Glomerular endothelial cell (primary cell): ENCODE measurements at places on chromosomes 4 and X.

DNA sequence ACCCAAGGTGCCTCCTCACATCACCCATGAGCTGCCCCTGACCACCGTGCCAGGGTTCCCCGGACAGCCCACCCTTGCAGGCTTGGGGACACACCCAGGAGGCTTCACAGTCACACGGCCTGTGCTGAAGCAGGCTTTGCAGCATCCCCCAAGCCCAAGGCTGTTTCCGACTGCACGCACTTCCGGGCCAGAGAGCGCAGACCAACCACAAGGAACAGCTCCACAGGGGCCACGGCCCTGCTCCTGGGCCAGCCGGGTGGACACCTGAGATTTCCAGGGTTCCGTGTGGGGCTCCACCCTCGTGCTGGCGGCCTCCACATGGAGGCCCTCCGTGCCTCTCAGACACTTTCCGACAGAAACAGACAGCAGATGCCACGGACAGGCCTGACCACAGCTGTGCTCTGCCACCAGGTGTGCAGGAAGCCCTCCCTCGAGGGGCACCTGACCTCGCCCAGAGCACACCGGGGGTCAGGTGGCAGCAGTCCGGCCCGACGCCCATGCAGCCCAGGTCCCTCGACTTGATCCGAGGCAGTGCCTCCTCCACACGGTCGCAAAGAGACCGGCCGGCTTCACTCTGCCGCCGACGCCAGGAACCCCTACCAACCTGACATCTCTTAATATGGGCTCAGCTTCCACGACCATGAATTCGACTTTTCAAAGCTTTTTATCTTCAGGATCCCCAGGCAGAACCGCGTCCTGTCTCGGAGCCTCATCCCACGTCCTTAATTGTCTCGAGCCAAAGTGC lies 8.0 kb downstream of the CTBP1 start:
- DNase-seq = no peak

- no peak for DNase-seq
Observed at GRCh38 chr4:24382381-24382780, 202.0 kb downstream of the DHX15 start.

- DNase-seq = no peak
Observed at GRCh38 chrX:34632384-34632783, 24.7 kb downstream of the TMEM47 start.

DNA sequence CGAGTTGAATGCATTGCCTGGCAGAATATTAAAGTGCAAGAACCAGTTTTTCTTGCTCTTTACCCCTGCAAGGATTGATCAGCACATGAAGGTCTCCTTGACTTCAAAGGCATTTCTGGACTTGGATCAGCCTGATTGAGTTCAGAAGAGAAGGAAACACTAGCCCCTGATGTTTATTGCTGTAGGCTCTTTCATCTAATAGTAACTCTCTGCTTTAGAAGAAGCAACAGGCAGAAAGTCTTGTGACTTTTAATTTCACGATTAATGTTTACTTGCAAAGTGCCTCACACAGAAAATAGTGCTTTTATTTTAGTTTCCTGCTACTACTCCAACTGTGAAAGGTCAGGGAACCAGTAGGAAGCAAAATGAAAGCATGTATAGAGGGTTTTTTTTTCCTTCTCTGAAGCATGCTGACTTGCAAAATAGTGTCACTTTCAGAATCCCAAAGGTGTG lies 69.1 kb downstream of the PCDH7 start:
- DNase-seq = no peak

DNA sequence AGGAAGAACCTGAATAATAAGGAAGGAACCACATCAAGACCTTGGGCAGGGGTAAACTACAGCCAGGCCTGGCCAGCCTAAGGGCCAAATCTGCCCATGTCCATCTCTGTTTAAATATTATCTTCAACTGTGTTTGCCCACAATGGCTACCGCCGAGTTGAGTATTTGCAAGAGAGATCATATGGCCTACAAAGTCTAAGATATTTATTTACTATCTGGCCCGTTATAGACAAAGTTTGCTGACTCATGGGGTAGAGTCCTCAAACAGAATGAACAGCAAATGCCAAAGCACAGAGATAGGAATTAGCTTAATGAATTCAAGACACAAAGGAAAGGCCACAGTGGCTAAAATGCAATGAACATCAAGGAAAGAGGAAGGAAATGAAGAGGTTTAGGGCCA lies 44.8 kb downstream of the RPS6KA3 start:
- no peak for DNase-seq

DNA sequence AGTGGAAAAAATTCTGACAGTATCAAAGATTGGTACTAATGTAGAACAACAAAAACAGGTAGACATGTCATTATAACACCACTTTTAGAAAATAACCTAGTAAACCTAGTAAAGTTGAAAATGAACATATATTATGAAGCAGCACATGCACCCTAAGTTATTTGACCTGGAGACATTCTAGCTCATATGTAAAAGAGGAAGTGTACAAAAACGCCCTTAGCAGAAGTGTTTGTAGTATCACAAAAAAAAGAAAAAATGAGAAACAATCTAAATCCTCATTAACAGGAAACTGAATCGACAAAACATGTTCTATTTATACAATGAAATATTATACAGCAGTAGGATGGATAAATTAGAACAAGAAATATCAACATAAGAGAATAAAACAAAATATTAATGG lies 318.9 kb upstream of the PPP1R2C start:
- DNase-seq = no peak

- DNase-seq = no peak
Observed at GRCh38 chr4:73309211-73309610, 50.6 kb upstream of the ANKRD17 start.

DNA sequence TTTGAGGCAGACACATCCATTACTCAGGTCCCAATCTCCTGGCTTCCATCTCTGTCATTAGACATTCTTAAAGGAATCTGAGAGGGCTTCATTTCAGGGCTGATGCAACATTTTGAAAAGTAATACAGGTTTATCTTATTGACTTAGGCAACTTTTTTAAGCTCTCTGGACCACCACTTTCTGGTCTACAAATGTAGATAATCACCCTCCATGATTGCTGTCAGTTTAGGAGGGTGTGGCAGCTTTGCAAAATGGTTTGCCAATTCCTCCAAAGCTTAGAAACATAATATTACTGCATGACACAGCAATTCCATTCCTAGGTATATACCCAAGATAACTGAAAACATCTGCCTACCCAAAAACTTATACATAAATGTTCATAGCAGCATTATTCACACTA lies 77.6 kb downstream of the ARHGAP6 start:
- DNase-seq = no peak

GRCh38 chr4:128349921-128350320 lies 62.3 kb upstream of the PGRMC2 start:
- no peak for DNase-seq

- DNase-seq = no peak
Observed at GRCh38 chr4:26127851-26128337, 192.9 kb upstream of the RBPJ start.

- no peak for DNase-seq
Observed at GRCh38 chrX:39443240-39443639, 642.0 kb downstream of the MID1IP1 start.

GRCh38 chrX:50108264-50108663 lies 92.5 kb downstream of the AKAP4 start:
- DNase-seq = no peak

DNA sequence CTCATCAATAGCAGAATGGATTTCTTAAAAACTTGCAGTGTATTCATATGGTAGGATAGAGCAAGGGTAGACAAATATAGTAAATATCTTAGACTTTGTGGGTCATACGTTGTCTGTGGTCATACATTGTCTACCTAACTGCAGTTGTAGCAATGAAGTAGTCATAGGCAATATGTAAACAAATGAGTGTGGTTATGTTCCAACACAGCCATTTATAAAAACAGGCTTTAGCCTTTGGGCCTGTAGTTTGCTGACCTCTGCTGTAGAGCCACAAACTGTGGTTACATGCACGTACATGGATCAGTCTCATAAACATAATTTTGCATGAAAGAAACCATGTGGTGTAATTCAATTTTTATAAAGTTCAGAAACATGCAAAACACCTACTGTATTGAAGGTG lies 98.9 kb downstream of the LARP1B start:
- DNase-seq = peak; percentile 33

DNA sequence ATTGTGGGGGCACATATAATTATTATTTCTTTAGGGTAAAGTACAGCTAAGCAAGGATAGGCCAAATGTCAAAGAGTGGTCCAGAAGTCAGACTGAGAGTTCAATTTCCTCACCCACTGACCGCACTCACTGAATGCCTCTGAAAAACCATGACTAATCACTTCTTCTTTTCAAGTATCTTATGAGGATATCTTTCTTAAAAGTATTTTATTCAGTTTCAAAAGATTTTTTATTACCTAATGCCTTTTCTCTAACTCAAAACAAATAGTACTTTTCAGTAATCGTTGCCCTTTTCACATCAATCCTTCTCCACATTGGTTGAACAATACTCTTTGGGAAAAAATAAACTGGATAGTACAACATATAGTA lies 61.7 kb upstream of the CAMK2D start:
- no peak for DNase-seq

DNA sequence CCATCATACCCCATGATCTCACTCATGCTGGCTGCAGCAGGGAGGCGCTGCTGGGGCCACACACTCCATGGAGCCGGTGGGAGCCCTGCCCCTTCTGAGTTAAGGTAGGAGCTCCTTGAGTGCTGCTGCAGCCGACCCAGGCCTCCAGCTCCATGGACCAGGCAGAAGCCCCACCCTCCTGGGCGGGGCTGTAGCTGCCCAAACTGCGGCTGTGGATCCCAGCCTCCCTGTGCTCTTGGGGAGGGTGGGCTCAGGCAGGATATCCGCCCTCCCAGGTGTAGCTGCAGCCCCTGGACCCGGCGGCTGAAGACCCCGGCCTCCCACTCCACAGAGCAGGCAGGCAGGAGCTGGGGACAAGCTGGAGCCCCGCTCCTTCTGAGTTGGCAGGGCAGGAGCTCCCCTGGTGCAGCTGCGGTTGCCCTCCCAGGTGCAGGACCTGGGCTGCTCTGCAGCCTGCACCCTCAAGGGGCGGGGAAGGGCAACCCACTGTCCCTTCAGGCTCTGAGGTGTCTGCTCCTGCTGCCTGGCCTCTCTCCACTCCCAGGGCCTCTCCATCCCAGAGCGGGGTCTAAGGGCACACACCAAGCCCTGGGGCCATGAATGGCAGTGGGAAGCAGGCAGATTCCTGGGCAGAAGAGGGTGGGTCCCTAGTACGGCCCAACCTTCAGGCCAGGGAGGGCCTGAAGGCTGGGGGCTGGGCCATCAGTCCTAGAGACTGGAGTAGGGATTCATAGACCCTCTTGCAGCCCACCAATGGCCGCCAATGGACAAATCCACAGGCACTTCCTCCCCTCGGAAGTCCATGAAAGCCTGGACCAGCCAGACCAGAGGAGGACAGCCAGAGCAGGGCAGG lies 466.1 kb downstream of the DTHD1 start:
- DNase-seq = no peak

GRCh38 chr4:11441194-11441556 lies 12.5 kb upstream of the HS3ST1 start:
- no peak for DNase-seq

DNA sequence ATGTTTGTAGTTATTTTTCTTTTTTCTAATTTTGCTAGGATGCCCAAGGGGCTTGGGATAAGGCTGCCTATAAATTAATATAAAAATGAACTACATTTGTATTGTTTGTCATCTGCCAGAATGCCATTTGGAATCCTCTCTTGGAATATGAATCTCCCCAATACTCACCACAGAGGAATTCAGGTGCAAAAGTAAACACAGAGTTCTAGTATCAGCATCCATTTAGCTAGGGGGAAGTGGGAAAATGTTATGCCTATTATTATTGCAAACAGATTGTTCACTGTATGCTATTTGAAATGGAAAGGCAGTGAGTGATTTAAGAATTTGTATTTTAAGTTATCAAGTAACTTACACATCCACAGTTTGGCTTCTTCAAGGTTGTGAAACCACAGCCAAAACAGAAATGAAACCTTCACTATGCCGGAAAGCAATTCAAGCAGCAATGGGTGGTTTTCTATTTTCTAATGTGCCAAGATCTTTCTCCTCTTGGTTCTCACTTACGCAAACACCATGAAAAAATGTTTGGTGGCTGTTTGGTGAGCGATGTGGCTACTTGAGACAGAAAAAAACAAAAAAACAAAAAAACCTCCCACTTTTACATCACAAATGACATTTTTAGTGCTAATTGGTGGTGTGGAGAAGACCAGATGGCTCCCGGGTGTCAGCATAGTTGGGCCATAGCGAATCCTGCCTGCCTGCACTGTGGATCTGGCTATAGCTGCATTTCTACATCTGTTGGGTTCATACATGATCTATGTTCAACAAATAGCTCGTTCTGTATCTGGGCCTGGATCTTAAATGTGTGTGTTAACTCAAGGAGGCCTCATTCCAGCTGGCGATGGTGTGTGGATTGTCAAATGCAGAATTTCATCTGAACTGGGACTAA lies 200.8 kb upstream of the GIMD1 start:
- DNase-seq = no peak

DNA sequence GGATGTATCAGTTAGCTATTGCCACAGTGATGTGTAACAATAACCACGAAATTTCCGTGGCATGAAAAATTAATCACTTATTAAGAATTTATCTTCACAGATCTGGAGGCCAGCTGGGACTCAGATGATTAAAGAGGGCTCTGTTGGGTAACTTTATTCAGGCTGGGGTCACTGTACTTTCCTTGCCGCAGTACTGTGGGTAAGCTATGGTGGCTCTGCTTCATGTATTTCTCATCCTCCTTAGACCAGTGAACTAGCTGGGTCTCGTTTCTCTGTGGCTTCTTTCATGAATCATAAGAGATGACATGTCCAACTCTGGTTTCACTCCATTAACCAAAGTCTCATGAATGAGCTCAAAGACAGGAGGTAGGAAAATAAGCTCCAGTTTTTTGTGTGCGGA lies 13.5 kb downstream of the TEX13B start:
- DNase-seq = no peak

GRCh38 chr4:163958751-163959150 lies 464.3 kb downstream of the TMA16 start:
- no peak for DNase-seq

- DNase-seq = no peak
Observed at GRCh38 chrX:21509912-21510311, 135.7 kb downstream of the CNKSR2 start.

- no peak for DNase-seq
Observed at GRCh38 chr4:123288309-123289025, 108.1 kb upstream of the SPRY1 start.

DNA sequence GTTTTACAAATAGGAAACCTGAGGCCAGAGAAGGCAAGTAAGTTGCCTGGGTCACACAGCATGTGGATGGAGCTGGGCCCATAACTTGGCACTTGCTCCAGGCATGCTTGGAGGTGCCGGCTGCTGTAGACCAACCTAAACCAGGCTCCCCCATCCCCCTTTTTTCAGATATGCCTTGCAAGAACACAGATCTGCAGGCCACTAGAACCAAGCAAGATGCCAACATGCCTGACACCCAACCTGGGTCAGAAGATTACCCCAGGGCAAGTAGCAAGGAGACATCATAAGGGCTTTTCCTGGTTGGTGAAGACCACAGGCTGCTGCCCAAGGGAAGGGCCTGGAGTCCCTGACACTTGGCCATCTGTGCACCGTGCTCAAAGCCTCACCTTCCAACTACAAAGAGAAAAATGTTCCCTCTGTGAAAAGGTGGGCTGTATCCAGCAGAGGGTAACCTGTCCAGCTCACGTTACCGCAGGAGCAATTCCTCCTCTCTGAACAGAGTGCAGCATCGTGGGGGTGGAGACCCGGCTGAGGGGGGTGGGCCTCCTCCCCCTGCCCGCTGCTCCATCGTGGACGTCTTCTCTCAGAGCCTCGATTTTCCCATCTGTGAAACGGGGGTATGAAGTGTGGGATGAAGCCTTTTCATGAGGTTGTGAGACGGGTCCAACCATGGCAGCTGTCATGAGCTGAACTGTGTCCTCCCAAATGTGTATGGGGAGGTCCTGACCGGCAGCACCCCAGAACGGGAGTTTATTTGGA lies 23.0 kb downstream of the HMX1 start:
- DNase-seq = no peak
